ENCODE measurements at places on chromosomes 7 and 10.

- no peak for DNase-seq
Observed at GRCh38 chr7:47670729-47671128, 88.8 kb upstream of the TNS3 start.

DNA sequence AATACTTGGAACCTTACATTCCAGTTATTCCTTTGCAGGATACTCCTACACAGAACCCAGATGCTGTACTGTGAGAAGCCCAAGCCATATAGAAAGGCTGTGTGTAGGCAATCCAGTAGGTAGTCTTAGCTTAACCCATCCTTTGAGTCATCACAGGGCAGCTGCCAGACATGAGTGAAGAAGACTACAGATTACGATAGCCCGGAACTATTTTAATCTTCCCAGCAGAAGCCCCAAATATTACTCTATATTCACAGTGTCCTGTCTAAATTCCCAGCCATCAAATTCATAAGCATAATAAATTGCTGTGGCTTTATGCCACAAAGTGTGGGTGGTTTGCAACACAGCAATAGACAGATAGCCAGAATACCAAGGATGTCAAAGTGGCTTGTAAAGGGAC, 474.1 kb upstream of the STEAP1 start:
- DNase-seq: no peak

GRCh38 chr10:126549344-126549743, 121.1 kb downstream of the C10orf90 start:
- DNase-seq: no peak

DNA sequence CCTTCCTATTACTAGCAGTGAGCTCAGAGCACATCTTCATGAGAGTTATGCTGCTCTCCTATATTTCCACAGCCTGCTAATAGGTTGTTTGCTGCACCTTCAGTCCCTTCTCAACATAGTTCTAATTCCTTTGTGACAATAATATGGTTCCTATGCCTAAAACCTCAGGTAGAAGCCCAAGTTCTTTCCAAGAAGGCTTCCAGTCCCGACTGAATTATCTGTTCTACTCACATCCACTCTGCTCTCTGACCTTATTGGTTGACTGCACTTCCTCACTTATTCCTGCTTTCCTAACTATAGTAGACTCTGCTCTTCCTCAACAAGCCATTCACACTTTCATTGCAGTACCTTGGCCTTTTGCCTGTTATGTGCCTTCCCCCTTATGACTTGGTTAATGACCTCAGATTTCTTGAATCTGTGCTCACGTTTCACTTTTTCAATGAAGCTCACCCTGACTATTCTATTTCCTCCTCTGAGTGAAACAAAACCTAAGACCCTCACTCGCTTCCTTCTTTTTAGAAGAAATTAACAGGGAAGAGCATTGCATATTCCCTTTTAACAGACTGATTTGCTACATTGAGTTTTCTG, 132.7 kb downstream of the MDFIC start:
- no peak for DNase-seq

GRCh38 chr10:20948686-20949327, 51.7 kb upstream of the NEBL start:
- DNase-seq: no peak

DNA sequence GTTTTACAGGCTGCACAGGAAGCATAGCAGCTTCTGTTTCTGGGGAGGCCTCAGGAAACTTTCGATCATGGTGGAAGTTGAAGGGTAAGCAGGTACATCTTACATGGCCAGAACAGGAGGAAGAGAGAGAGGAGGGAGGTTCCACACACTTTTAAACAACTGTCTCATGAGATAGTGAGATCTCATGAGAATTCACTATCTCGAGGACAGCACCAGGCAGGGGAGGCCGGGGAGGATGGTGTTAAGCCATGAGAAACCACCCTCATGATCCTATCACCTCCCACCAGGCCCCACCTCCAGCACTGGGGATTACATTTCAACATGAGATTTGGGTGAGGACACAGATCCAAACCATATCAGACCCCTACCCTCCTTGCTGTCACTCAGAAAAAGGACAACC, 23.7 kb downstream of the ZNF503 start:
- DNase-seq: no peak

GRCh38 chr7:54811041-54811845, 52.2 kb upstream of the SEC61G start:
- no peak for DNase-seq

DNA sequence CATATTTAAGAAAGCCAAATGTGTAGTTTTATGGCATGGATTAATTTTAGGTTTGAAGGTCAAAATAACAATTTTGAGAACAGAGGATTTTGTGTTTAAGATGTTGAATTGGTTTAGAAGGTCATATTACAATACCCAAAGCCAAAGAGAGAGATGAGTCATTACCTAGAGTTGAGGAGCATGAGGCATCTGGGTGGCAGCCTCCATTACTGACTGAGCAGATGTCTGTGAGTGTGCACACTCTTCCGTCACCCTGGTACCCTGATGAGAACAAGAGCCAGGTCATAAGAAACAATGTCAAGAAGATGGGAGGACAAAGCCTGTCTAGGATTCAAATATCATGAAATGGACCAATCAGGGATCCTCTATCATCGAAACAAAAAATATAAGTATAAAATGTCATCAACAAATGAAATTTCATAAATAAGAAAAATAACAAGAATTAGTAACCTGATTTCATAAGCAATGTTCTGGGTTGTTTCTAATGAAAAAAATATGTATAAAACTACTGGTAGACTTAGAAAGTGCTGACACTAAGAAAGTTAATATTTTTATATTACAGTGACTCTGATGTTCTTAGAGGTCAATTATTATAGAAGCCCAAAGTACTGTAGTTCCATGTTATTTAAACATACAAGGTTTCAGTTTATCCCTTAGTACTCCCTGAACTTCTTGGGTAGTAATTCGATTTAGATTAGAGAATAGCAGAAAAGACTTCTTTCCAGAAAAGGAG, 20.0 kb downstream of the CUBN start:
- DNase-seq: peak; percentile 13

- no peak for DNase-seq
Observed at GRCh38 chr10:34426041-34426440, 389.1 kb downstream of the PARD3 start.

DNA sequence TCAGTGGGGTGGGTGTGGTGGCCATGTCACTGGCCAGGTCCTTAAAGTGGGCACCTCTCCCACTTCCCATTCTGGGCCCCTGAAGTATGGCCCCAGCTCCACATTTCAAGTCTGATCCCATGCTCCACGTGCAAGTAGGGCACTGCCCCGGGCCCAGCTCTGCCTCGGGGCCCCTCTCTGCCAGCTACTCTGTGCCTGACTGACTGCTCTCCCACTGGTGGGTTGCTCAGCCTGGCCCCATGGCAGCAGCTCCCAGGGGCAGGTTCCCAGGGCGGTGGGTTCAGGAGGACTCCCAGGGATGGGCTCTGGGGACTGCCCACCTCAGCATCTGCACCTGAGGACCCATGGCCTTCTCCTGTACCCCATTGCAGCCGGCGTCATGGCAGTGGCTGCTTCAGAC, 110.2 kb upstream of the FAM180A start:
- no peak for DNase-seq

- no peak for DNase-seq
Observed at GRCh38 chr7:27617651-27618381, 44.9 kb downstream of the HIBADH start.

- DNase-seq: no peak
Observed at GRCh38 chr10:86461963-86462804, 59.4 kb downstream of the WAPL start.

GRCh38 chr7:30469303-30469702, 9.3 kb downstream of the NOD1 start:
- no peak for DNase-seq

GRCh38 chr7:55517191-55517633, 55.1 kb downstream of the VOPP1 start:
- DNase-seq: no peak

GRCh38 chr7:5183155-5183554, 6.9 kb upstream of the WIPI2 start:
- no peak for DNase-seq

DNA sequence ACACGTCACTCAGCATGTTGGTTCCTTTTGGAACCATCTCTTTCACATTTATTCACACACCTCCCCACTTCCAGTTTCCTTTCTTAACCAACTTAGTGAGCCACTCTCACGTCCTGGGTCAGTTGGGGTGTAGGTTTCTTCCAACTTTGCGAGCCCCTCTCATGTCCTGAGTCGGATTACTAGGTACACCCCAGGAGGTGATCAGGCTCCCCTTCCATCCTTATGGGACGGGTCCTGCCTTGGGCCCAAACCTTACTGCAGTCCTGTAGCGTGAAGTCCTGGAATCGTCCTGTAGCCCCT, 7.7 kb downstream of the ERV3-1 start:
- no peak for DNase-seq

GRCh38 chr7:118218413-118219156, 5.9 kb upstream of the ANKRD7 start:
- DNase-seq: no peak

- no peak for DNase-seq
Observed at GRCh38 chr7:99352247-99352646, 22.3 kb upstream of the ARPC1B start.

GRCh38 chr7:55019191-55019690, 424 bp downstream of the EGFR start:
- DNase-seq: no peak
